ENCODE measurements at places on chromosomes 7 and 10.
A peak's percentile ranks its signal among the peaks of the same experiment; 100 is the strongest.

- peak; percentile 19 for DNase-seq
These were observed 56.6 kb upstream of the BET1 start for GRCh38 chr7:94060752-94061151.

GRCh38 chr10:82294874-82295378 is 419.9 kb downstream of the NRG3 start:
- no peak for DNase-seq

GRCh38 chr10:119686465-119687191 is 35.4 kb downstream of the BAG3 start:
- DNase-seq = peak; percentile 88

DNA sequence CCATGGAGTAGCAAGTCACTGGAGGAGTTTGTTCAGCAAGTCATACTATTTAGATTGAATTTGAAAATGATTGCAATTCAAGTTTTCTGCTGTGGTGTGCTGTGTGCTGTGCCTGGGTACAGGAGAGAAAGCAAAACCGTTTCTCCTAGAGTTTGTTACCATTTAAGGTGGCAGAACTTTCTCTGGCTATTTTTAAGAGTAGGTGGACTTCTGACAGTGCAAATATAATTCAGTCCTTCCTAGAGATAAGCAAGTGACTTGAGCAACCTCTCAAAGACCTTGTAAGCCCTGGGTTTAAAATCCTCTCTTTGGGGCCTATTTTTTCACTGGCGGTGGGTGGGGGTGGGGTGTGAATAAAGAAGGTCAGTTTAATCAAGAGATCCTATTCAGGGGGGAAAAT is 42.9 kb upstream of the FGL2 start:
- no peak for DNase-seq

- DNase-seq = no peak
These were observed 3.1 kb upstream of the PLPP4 start for GRCh38 chr10:120453886-120454285.

DNA sequence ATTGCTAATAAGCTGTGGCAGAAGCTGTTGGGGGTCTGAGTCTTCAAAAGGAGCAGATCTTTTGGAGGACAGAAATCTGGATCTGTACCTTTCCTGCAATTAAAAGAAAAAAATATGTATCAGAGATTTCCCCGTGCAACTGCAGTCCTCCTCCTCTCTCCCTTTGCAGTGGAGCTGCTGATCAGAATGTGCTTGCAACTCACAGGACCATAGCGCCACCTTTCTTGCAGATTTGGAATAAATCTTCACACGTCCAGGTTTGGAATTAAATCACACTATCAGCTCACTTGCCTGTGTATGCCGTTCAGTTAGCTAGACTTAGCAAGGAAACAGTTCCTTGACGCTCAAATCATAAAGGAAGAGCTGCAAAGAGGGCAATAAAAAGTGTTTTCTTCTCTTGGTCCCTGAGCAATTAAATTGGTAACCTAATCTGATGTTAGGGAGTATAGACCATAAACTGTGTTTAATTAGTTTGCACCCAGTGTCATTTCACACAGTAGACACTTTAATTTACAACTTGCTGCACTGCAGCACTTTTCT is 77.4 kb downstream of the PON1 start:
- peak; percentile 77 for DNase-seq

DNA sequence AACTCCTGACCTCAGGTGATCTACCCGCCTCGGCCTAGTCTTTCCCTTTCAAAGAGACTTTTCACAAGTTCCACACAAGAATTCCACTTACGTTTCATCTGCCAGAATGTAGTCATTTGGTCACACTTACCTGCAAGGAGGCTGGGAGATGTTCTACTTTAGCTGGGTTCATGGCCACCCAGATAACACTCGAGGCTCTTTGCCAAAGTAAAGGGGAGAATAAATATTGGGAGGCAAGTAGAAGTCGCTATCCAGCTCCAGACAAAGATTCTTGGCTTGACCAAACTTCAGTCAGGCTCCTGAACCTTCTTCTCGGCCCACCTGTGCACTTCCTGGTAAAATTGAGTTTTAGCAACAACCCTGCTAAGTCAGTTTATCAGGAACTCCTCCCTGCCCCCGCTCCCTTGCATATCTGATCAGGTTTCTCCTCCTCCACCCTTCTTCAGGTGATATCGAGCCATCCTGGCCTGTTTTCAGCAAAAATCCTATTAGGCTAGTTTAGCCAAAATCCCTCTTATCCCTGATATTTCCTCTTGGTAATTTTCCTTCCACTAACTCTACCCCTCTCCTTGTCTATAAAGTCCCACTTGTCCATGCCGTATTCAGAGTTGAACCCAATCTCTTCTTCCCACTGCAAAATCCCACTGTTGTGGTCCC is 25.1 kb upstream of the SAMD8 start:
- no peak for DNase-seq

GRCh38 chr10:71077796-71078453 is 134.4 kb upstream of the UNC5B start:
- no peak for DNase-seq

- no peak for DNase-seq
These were observed 140.7 kb downstream of the DYNC2I1 start for GRCh38 chr7:158997110-158997453.

- DNase-seq = peak; percentile 21
These were observed 131.0 kb upstream of the C1GALT1 start for GRCh38 chr7:7051206-7051877.

DNA sequence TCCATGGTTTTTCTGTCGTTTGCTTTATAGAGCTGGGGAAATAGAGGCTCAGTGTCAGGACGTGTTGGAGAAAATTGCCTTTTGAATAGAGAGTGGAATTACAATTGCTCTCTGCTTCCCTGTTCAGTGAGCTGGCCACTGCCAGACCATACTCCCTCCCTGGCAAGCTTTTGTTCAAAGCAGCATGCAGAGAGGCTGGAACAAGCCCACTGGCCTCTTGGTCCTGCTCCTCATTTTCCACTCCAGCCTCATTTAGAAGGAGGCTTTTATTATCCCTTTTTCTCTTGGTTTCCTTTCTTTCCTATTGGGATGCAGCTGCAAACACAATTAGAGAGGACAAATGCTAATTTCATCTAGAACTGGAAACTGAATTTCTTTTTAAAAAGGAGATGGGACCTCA is 302.2 kb upstream of the PODXL start:
- no peak for DNase-seq

DNA sequence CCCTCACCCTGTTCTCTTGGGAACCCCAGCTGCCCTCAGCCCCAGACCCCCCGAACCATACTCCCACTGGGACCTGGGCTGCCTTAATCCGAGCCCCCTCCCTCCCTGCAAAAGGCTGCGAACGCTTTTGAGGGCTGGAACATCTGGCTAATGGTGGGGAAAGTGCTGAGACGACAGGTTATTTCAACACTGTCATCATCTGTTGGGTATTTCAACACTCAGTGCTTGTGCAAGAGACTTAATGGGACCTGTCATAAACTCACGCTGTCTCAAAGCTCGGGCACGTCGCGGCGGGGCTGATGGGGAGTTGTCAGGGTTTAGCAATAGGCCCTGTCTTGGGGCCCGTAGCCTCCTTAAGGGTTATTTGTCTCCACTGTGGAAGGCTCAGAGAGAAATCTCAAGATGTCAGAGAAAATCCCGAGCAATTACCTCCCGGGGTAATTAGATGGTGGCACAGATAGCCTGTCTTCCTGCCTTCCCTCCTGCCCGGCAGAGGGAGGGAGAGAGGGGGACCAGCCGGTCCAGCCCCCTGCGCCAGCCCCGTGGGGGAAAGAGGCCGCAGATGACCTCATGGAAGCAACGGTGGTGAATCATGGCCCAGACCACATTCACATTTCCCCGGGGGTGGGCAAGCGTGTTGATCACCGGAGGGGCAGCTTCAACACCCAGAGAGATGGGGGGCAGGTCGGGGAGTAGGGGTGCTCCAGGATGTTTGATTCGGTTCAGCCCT is 88.7 kb upstream of the MYL10 start:
- peak; percentile 80 for DNase-seq
